ENCODE measurements at places on chromosomes 6 and 20.

- no peak for DNase-seq
Measured at GRCh38 chr6:82066991-82067411, 180.5 kb downstream of the IBTK start.

- DNase-seq = no peak
Measured at GRCh38 chr20:16381444-16381843, 191.8 kb downstream of the KIF16B start.

- DNase-seq = no peak
Measured at GRCh38 chr20:52921340-52921739, 50.8 kb upstream of the TSHZ2 start.

- DNase-seq = peak; percentile 1
Measured at GRCh38 chr6:75145976-75146375, 59.9 kb downstream of the COL12A1 start.

DNA sequence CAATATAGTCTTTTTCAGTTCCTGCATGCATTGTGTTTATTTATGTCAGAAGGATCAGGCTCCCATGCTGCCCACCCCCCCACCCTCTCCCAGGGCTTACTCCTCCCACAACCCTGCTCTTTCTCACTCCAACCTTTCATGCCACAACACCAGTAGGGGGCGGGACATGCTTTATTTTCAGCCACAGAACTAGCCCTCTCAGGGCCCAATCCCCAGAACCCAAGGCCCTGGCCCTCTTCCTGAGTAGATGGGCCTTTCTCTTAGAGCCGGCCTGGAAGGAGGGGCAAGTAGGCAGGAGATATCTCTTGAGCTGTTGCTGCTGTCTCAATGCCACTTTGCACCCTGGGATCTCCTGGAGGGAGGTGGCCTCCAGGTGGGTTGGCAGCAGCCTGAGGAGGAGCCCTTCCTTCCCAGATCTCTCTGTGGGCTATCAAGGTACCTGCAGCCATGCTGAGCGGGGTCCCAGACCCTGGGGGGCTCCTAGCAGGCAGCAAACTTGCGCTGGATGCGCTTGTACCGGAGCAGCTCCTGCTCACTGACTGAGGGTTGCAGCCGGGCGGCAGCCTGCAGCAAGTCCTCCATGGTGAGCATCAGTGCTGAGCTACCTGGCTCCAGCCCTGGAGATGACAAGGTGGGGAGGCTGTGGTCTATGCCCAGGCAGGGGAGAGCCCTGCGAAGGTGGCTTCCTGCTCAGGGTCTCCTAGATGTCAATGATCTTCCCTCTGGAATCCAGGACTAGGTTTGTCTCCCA lies 3.5 kb downstream of the GNMT start:
- peak; percentile 74 for DNase-seq

DNA sequence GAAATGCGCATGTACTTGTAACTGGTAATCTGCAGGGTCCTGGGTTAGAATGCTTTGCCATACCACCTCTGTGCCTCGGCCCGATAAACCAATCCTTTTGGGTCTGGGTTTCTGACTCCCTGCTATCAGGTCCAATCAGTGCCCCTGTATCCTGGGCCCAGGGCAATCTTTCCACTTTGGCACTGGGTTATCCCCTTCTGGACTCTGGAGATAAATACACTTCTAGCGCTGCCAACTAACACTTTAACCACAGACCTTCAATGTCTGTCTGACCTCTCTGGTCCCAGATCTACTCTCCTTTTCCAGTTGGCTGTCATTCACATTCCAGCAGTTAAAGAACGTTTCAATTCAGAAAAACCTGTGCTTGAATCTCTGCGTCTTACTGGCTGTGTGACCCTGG lies 55.3 kb downstream of the DNAAF9 start:
- DNase-seq = no peak

DNA sequence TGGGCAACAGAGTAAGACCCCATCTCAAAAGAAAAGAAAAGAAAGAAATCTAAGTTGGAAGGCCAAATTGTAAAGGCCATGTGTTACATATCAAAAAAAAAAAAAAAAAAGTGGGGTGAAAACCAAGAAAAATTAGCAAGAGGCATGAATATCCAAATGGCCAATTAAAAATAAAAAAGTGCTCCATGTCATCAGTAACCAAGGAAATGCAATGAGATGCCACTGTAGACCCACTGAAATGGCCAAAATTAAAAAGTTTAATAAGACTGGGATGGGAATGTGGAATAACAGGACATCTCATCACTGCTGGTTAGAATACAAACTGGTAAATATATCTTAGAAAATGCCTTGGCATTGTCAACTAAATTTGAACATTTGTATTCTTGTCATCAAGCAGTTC lies 30.1 kb upstream of the BCLAF1 start:
- DNase-seq = no peak

DNA sequence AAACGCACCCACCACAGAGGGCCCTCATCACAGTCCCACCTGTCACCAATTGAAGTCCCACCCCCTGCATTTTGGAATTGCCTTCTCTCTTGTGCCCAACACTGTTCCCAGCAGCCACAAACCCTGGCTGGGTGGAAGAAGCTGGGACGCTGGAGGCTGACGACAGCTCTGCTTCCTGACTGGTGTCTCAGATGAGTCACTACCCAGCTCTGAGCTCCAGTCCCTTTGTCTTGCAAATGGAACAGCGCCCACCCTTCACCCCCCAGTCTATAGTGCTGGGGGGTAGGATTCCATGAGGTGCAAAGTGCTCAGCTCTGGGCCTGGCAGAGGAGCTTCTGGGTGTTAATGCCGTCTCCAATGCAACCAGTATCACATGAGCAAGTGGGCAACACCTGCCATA lies 85.3 kb downstream of the DLGAP4 start:
- no peak for DNase-seq

DNA sequence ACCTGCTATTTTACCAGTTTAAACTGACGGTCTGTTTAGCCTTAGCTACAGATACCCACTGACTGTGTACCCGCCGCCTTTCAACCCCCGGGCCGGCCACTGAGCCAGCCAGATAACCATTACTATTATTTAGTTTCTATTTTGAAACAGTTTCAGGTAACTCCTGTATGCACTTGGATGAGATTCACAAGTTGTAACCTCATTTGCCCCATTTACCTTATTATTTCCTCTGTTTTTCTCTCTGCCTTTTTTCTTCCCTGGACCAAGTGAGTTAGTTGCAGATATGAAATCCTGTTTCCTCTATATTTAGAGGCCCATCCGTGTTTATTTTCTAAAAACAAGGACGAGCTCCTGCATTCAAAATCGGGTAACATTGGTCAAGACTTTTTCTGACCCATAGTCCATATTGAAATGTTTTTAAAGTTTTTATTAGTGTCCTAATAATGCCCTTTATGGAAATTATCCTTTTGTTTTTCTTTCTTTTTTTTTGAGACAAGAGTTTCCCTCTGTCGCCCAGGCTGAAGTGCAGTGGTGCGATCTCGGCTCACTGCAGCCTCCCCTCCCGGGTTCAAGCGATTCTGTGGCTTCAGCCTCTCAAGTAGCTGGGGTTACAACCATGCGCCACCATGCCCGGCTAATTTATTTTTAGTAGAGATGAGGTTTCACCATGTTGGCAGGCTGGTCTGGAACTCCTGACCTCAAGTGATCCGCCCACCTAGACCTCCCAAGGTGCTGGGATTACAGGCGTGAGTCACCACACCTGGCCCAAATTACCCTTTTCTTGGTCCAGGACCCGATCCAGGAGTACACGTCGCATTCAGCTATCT lies 767 bp downstream of the AP5S1 start:
- DNase-seq = no peak

GRCh38 chr6:63389191-63389844 lies 69.5 kb upstream of the LGSN start:
- DNase-seq = no peak

DNA sequence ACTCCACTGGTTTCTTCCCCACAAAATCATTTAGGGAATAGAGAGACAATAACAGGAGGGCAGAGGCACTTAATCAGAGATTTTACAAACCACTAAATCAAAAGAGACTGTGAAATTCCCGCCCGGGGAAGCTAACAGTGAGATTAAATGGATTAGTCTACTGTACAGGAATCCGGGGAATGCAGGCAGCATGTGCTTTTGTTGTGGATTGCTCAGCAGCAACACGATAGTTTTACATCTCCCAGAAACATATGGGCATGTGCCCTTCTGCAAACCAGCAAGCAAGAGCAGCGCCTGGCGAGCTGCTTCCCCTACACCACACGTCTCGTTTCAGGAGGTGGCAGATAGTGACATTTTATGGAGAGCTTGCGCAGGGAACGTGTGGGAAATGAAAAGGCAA lies 382.3 kb downstream of the CD83 start:
- no peak for DNase-seq

DNA sequence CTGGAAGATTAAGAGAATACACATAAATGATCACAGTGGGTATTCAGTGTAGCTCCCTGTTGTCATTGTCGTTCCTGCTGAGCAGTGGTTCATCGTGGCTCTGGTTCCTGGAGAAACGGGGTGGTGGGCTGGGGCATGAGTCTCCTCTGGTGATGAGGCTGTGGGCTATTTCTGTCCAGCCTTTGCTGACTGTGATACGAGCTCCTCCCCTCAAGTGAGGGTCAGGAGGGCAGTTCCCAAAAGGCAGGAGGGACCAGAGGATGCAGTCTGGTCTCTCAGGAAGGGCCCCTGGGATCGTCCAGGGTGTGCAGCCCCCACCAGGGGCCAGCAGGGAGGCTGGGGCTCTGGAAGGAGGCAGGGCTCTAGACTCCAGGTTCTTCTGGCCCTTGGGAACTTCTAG lies 31.1 kb upstream of the DLGAP4 start:
- DNase-seq = no peak
